Upper lobe of left lung (tissue), 6 donors: ENCODE measurements at places on chromosomes 12 and 14. TPM values are rescaled to one million over a fixed set of nuclear protein-coding genes. Genes with fewer than 3 reads are reported as not detected.

CLEC2D gene
- total RNA-seq: 31.4 TPM

CCDC63 gene
- not detected for total RNA-seq

PROX2 gene
- not detected for total RNA-seq

INHBE gene
- total RNA-seq: not detected

RIN3 gene
- 88.0 TPM for total RNA-seq

NANOG gene
- total RNA-seq: 0.54 TPM

TBC1D30 gene
- 18.0 TPM for total RNA-seq

CLEC14A gene
- total RNA-seq: 70.4 TPM

KCNC2 gene
- total RNA-seq: not detected

ASIC1 gene
- not detected for total RNA-seq

POTEG gene
- total RNA-seq: not detected

GPX2 gene
- total RNA-seq: 1.3 TPM

WDR89 gene
- 7.3 TPM for total RNA-seq

RTL1 gene
- total RNA-seq: not detected

GSG1 gene
- not detected for total RNA-seq

KRT77 gene
- not detected for total RNA-seq

OR4K14 gene
- total RNA-seq: not detected

PRIMA1 gene
- under 0.01 TPM for total RNA-seq

CCDC197 gene
- total RNA-seq: not detected

MYH6 gene
- total RNA-seq: not detected

RND1 gene
- 7.2 TPM for total RNA-seq

CHPT1 gene
- total RNA-seq: 109 TPM

TSHR gene
- total RNA-seq: not detected

FBXL14 gene
- total RNA-seq: 11.5 TPM

GALNT4 gene
- total RNA-seq: 2.4 TPM

TMEM117 gene
- 3.0 TPM for total RNA-seq

DBX2 gene
- not detected for total RNA-seq

MYF6 gene
- total RNA-seq: not detected

NRIP2 gene
- not detected for total RNA-seq

SOX5 gene
- 13.2 TPM for total RNA-seq

CDKN1B gene
- 42.1 TPM for total RNA-seq

AMN gene
- total RNA-seq: 39.7 TPM

MMP19 gene
- 22.2 TPM for total RNA-seq

STRN3 gene
- total RNA-seq: 27.2 TPM

NAV3 gene
- 11.5 TPM for total RNA-seq

OTOGL gene
- 3.1 TPM for total RNA-seq

GUCY2C gene
- not detected for total RNA-seq

TC2N gene
- total RNA-seq: 121 TPM

OR4E2 gene
- not detected for total RNA-seq

SERPINA12 gene
- total RNA-seq: not detected

OAS1 gene
- 43.6 TPM for total RNA-seq

BCL11B gene
- 2.5 TPM for total RNA-seq

RNU4-1 gene
- under 0.01 TPM for total RNA-seq

OR4Q3 gene
- total RNA-seq: not detected

NRL gene
- total RNA-seq: 4.6 TPM

PRH2 gene
- total RNA-seq: not detected
